ENCODE measurements at places on chromosomes 16 and 17.
A peak's percentile ranks its signal among the peaks of the same experiment; 100 is the strongest.

- DNase-seq: peak; percentile 4
These were observed 141.5 kb upstream of the MED13 start for GRCh38 chr17:62206550-62206949.

GRCh38 chr16:30805370-30806169, 18.6 kb upstream of the ZNF629 start:
- DNase-seq: peak; percentile 80

DNA sequence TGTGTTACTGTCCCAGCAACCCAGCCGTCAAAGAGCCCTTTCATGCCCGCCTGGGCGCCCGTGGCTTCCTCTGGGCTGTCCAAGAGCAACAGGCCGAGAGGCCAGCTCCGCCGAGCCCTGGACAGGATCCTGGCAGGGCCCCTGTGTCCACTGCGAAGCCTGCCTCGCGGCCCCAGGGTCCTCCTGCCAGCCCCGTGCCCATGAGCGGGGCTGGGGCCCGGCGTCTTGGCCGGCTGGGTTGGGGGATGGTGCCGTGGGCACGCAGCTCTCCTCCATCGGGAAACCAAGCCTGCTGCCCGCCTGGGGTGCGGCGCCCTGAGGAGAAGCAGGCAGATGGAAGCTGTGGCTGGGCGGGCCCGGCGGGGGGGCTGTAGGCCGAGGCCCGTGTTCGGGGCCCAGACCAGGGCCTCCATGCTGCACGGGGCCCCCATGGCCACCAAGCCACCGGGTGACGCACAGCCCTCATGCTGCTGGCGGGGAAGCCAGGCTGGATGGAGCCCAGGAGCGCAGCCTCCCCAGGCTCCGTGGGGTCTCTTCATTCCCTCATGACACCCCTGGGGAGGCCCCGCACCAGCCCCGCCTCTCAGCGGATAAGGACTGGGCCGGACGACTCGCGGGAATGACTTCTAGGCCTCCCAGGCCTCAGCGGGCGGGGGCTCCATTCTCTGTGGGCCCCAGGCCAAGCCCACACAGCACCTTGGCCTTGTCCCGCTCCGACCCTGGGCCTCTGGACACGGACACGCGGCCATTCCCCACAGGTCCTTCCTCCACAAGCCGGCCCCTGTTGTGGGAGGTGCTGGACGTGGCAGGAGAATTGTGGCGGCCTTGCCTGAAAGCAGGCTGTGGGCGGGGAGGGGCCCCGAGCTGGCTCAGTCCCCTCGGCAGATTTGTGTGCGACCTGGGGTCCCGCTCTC, at the start of gene C1QTNF8:
Gene C1QTNF8, minus strand, starts transcription at position 76 of the 914 bp plus-strand sequence. CDS start 1,322 bp downstream, outside the sequence.
- DNase-seq: no peak

- DNase-seq: peak; percentile 12
These were observed 64.9 kb downstream of the IRF8 start for GRCh38 chr16:85963753-85964285.

DNA sequence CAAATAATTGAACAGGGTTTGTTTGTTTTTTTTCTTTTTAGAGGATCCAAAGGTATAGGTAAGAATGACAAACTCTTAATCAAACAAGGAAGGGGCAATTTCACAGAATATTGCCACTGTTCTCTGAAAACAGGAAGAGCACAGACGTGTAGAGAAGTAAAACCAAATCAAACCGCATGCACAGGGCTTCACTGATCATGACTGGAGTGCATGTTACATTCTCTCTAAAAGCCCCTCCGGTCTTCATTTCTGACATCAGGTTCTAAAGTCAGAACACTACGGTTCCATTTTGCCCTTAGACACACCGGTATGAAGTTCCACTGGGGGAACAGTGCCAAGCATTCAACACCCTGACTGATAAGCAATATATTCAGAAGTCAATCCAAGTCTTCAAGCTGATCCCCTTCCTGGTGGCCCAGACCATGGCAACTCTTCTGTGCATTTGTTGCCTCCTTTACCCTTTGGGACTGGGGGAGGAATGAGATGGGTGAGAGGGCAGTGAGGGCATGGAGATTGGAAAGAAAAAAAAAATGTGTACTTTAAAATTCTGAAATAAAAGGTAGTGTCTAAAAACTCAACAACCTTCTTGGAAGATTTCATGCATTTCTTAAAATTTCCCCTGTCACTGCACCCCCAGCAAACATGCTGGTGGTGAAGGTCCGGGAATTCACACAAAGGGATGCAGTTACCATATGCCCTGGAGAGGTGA, 1.4 kb downstream of the MMD start:
- DNase-seq: no peak

DNA sequence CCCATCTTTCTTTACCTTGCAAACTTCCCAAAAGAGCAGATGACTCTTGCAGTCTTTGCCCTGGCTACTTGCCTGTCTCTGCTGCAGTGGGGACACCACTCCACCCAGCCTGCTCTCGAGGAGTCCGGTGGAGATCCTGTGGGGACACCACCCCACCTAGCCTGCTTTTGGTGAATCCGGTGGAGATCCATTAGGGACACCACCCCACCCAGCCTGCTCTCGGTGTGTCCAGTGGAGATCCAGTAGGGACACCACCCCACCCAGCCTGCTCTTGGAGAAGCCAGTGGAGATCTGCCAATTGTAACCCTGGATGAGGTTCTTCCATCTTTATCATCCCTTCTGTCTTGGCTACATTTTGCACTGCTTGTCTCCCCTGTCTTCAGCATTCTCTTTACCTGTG, 54.2 kb downstream of the C16orf78 start:
- no peak for DNase-seq

GRCh38 chr16:85918436-85918835, 19.5 kb downstream of the IRF8 start:
- DNase-seq: no peak

- DNase-seq: no peak
These were observed 433.8 kb downstream of the SLC39A11 start for GRCh38 chr17:72658675-72659074.

DNA sequence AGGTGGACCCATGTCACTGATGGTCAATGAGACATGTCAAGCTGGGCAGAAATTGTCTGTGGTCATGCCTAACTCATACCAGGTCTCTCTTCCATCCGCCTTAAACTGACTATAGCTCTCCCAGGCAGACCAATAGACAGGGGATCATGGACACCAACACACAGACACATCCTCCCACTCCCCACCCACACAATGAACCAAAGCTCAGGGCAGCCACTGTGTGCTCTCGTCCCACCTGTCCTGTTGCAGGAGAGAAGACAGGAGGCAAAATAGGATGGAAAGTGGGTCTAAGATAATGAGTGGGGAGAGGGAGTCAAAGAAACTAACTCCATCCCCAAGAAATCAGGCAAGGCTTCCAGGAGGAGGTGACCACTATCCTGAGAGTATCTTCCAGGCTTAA, 3.2 kb downstream of the PYY start:
- DNase-seq: no peak

- no peak for DNase-seq
These were observed 10.5 kb downstream of the OR1F1 start for GRCh38 chr16:3198334-3199072.

- DNase-seq: peak; percentile 62
These were observed 84.6 kb downstream of the PARN start for GRCh38 chr16:14545346-14545884.

- DNase-seq: no peak
These were observed 42.2 kb downstream of the TBCD start for GRCh38 chr17:82793974-82794630.

GRCh38 chr16:31105677-31106213, 2.4 kb upstream of the BCKDK start:
- peak; percentile 49 for DNase-seq

DNA sequence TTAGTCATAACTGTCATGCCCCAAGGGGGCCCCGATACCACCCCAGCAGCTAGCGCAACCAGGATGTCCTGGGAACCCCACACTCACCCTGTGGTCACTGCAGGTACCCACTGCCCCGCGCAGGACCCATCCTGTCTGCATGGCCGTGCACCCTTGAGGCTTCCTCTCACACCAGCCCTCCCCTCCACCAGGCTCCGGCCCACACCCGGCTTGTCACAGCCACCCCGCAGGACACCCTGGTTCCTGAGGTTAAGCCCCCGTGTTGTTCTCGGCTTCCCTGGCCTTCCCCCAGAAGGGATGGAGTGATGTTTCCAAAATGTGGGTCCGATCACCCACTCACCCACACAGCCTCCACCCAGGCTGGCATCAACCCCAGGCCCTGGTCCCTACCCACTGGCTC, 7.5 kb downstream of the DNASE1L2 start:
- no peak for DNase-seq

DNA sequence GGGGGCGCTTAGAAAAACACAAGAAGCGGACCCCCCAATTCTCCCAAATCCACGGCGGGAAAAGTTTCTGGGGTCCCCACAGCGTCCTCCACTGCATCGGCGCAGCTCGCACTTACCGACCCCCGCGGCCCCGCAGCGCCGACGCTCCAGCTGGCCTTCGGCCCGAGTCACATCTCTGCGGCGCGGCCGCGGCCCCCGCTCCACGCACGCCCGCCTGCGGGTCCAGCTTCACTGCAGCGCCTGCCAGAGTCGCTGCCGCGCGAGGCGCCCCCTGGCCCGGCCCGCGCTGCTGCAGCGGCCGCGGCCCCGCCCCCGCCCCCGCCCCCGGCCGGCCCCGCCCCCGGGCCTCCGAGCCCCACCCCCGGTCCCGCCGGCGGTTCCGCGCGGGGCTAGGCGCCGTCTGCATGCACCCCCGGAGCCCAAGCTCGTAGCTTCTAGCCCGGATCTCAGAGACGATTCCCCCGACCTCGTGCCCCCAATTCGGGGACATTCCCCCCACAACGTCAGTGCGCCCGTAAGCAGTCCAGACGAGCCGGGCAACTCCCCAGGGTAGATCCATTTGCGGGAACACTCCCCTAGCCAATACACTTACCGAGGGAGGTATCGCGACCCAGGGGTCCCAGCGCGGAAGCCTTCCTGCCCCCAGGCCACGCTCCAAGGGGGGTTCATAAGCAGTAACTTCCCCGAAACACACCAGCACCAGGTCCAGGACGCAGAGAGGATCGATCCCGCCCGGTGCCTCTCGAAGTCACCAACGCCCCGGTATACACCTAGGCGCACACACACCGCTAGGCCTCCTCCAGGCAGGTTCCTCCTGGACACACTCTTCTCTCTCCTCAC, at the start of gene GPRC5B:
Gene GPRC5B, minus strand, starts transcription at position 238 of the 840 bp plus-strand sequence. CDS start 12,003 bp downstream, outside the sequence.
- peak; percentile 42 for DNase-seq

GRCh38 chr17:66304304-66305174, 2.1 kb downstream of the PRKCA start:
- DNase-seq: peak; percentile 39

GRCh38 chr16:79640513-79641360, 40.2 kb upstream of the MAF start:
- DNase-seq: peak; percentile 45

GRCh38 chr16:82396509-82396908, 226.5 kb upstream of the MPHOSPH6 start:
- DNase-seq: no peak

DNA sequence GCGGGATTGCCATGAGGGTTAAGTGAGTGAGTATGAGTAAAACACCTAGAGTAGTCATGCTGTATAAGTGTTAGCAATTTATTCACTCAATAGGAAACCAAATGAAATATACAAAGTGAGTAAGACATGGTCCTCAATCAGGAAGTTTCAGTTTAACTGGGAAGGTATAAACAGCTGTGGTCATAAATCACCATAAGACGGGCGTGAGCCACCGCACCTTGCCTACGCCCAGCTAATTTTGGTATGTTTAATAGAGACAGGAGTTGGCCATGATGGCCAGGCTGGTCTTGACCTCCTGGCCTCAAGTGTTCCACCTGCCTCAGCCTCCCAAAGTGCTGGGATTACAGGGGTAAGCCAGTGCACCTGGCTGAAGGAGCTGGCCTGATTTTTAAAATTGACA, 27.0 kb downstream of the RNF135 start:
- DNase-seq: no peak

- no peak for DNase-seq
These were observed 16.1 kb upstream of the TNRC6A start for GRCh38 chr16:24713379-24713778.

GRCh38 chr17:73722165-73722564, 77.9 kb upstream of the SDK2 start:
- no peak for DNase-seq

GRCh38 chr17:27771586-27771985, 28.7 kb downstream of the NOS2 start:
- no peak for DNase-seq

GRCh38 chr16:2896480-2897010, 13.5 kb downstream of the FLYWCH2 start:
- no peak for DNase-seq

GRCh38 chr17:44642834-44643233, 13.4 kb upstream of the MEIOC start:
- no peak for DNase-seq

GRCh38 chr17:82487910-82488309, 29.4 kb downstream of the NARF start:
- no peak for DNase-seq

DNA sequence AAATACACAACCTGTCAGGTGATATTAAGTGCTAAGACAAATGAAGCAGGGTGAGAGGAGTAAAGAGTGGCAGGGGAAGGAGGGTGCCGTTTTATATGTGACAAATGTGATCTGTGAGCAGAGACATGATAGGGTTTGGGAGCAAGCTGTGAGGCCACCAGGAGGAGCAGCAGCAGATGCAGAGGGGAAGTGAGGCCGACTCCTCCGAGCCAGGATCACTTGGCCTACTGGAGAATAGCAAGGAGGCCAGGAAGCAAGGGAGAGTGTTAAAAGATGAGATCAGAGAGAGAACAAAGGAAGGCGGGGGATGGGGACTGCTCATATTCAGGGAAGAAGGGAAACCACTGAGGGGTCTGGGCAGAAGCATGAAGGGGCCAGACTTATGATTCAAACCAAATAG, 129.4 kb downstream of the TANGO6 start:
- peak; percentile 74 for DNase-seq

- no peak for DNase-seq
These were observed 21.4 kb upstream of the CACNG3 start for GRCh38 chr16:24234737-24235136.

GRCh38 chr16:70156207-70156978, 17.2 kb upstream of the CLEC18C start:
- DNase-seq: no peak

DNA sequence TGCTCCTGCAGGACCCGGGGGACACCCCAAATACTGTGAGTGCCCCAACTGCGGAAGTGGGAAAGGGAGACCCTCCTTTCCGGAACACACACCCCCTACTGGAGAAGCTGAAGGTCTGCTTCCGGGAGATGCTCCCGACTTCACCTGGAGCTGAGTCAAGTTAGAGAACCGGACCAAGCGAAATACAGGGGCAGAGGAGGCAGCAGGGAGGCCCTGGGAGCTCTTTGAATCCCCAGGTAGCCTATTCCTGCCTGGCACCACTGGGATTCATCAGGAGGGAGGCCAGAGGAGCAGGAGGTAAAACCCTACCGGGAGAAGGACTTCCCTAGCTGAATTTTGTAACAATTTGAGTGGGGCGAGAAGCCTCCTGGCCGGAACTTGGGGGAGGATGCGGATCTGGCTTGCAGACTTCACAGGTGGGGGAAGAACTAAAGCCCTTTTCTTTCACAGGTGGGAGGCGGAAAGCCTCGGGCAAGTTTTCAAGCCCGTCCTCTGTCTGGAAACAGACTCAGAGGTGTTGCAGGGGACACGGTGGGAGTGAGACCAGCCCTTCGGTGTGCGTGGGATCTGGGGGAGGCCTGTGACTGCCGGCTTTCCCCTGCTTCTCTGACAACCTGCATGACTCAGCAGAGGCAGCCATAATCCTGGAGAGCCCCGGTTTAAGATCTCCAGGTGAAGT, 22.4 kb upstream of the TEKT1 start:
- peak; percentile 4 for DNase-seq

- DNase-seq: peak; percentile 8
These were observed at the start of gene CLDN6 for GRCh38 chr16:3017794-3018506. TSS of gene CLDN6 (minus strand) at chr16:3018183. CDS start at chr16:3016021, 2,162 bp downstream.

Measured in choroid plexus epithelial cell (primary cell).